ENCODE measurements at places on chromosomes 3 and 15.

DNA sequence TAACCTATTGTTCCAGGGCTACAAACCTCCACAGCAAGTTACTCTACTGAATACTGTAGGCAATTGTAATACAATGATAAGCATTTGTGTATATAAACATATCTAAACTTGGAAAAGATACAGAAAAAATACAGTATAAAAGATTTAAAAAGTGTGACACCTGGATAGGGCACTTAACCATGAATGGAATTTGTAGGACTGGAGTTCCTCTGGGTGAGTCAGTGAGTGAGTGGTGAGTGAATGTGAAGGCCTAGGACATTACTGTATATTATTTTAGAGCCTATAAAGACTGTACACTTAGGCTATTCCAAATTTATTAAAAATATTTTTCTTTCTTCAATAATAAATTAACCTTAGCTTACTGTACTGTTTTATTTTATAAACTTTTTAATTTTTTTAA lies 38.4 kb upstream of the SLC25A36 start:
- H3K27ac ChIP-seq, result no peak overlapping the region
- H3K4me3 ChIP-seq, result no peak overlapping the region
- peaks cover 43% of the 10 kb centered on the region for H3K27me3 ChIP-seq
- H3K4me1 ChIP-seq, result no peaks in the 10 kb centered on the region
- DNase-seq, result no peak

GRCh38 chr3:157132936-157133335 lies 27.0 kb downstream of the CCNL1 start:
- no peak overlapping the region for H3K27ac ChIP-seq
- no peaks in the 10 kb centered on the region for H3K36me3 ChIP-seq
- H3K27me3 ChIP-seq, result no peaks in the 10 kb centered on the region
- DNase-seq, result no peak

- no peak overlapping the region for H3K4me3 ChIP-seq
- no peaks in the 10 kb centered on the region for H3K36me3 ChIP-seq
- no peaks in the 10 kb centered on the region for H3K4me1 ChIP-seq
Observed at GRCh38 chr3:37520907-37521341, 340.8 kb upstream of the CTDSPL start.

DNA sequence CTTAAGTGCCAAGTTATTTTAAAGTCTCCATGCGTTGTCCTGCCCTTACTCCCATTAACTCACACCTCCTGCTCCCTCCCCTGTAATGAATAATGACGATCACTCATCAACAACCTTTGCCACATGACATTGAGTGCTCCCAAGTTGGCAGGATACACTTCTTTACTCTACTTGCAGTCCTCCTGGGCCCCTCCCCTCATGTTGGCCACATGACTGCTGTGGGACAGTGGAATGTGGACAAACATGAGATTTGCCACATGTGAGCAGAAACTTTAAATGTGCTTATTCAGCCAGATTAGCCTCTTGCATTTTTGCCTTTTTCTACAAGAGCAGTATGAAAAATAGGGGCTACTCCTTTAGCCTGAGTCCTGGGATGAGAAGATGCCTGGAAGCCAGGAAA lies 167.9 kb downstream of the DCLK3 start:
- no peak overlapping the region for H3K4me3 ChIP-seq
- no peaks in the 10 kb centered on the region for H3K4me1 ChIP-seq
- H3K27ac ChIP-seq, result no peak overlapping the region
- no peaks in the 10 kb centered on the region for H3K36me3 ChIP-seq
- no peak for DNase-seq

GRCh38 chr3:73433079-73433478 lies 191.7 kb downstream of the PDZRN3 start:
- H3K27me3 ChIP-seq, result peaks cover 25% of the 10 kb centered on the region
- H3K36me3 ChIP-seq, result no peaks in the 10 kb centered on the region
- H3K27ac ChIP-seq, result no peak overlapping the region
- DNase-seq, result no peak
- H3K4me3 ChIP-seq, result no peak overlapping the region

DNA sequence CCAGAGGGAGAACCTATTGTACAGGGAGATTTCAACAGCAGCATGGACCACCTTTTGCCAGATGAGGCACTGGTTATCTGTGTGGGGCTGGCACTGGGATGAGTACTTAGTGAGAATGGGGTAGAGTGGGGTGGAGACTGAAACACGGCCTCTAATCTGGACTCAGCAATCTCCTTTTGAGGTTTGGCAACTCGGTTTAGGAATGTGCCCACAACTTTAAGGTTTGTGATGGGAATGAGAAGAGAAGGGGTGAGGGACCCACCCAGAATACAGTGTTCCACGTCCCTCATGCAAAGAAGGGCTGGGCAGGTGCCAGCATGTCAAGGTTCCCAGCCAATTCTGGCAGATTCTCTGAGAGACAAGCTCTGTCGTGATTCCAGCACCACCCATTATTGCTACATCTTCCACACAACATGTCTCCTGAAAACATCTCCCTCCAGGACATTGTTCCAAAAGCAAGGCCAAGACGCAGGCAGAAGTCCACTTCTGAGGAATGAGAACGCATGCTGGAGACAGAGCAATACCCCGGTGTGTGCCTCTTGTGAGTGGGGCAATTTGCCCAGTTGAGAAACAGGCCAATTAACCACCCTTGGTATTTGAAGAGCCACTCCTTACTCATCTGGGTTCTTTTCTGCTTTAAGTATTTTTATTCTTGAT lies 37.5 kb upstream of the CCR4 start:
- H3K27me3 ChIP-seq, result no peaks in the 10 kb centered on the region
- H3K36me3 ChIP-seq, result peaks cover 15% of the 10 kb centered on the region
- no peak for DNase-seq
- no peak overlapping the region for H3K27ac ChIP-seq
- no peaks in the 10 kb centered on the region for H3K4me1 ChIP-seq
